ENCODE measurements at places on chromosomes 3 and 15.

- no peak for DNase-seq
These were observed 642.3 kb downstream of the PLOD2 start for GRCh38 chr3:145518639-145519038.

DNA sequence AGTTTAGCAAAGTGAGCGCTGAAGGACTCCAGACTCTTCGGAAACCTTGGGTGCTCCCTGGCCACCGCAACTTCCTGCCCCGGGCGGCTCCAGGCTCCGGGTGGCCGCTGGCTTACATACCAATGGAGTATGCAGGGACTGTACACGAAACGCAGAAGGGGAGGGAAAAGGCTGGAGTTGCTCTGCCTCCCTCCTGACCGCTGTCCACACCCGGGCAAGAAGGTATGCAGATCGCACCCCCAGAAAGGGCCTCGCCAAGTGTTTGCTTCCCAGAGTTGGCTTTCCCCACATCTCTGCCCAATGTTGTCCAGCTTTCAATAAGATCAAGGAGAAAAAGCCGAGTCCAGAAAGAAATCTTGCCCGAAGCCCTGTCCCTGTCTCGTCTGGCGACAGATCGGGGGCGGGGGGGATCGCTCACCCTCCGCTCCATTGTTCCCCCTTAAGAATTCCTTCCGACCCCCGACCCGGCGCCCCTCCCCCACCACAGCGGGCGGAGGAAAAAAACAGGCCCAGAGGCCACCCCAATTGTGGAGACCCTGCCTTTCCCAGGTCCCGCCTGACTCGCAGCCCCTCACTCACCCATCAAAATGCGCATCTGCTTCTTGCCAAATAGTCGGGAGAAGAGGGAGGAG lies 533 bp downstream of the ARF4 start:
- DNase-seq, result no peak

- no peak for DNase-seq
These were observed 62.5 kb upstream of the TLE3 start for GRCh38 chr15:70160267-70160666.

DNA sequence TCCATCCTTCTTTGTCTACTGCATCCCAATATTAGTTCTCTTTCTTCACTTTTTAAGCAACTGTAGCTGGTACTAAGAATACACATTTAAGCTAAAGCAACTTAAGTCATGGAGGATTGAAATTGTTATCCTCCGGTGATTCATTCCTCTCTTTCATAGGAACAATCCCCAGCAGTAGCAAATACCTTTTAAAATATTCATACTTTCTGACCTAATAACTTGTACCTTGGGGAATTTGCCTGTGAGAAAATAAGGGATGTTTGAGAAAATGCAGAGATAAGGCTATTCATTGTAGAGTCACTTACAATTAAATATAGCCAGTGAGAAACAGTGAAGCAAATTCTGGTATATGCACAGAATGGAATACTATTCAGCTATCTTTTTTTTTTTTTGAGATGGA lies 66.0 kb downstream of the VPS13C start:
- no peak for DNase-seq

DNA sequence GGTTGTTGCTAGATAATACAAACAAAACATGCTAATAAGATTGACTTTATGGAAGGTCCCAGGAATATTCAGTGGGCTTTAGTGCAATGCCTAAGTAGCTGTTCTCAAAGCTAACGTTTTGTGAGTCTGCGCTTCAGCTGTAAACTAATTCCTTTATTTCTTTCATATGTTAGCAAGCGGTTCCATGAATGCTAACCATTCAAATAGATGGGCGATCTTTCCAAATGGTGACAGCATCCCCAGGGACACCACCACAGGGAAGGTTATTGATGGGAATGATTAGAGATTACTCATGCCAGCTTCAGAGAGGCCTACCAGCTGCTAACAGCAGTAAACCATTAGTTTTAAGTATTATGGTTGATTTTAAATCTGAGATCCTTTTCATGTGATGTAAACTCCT lies 405.7 kb upstream of the MCTP2 start:
- DNase-seq, result no peak

GRCh38 chr3:181105646-181106045 lies 116.1 kb upstream of the DNAJC19 start:
- no peak for DNase-seq

GRCh38 chr15:40118473-40118872 lies 9.8 kb upstream of the BMF start:
- DNase-seq, result no peak

DNA sequence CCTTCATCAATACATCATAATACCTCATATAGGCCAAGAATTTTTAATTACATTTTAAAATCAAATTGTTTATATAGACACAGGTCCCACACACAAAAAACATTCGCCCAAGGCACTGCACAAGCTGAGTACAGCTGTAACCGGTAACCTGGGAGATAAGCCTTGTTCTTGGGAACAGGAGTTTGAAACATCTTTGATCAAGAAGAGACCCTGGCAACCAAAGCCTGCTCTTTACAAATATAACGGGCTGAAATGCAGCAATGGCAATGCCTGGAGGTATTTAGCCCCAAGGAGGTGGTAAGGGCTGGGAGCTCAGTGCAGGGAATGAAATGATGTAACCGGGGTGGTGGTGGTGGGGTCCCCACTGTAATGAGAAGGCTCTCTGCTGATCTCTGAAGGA lies 7.2 kb upstream of the CORO2B start:
- DNase-seq, result no peak

GRCh38 chr3:67946436-67946835 lies 292.0 kb upstream of the SUCLG2 start:
- DNase-seq, result no peak

DNA sequence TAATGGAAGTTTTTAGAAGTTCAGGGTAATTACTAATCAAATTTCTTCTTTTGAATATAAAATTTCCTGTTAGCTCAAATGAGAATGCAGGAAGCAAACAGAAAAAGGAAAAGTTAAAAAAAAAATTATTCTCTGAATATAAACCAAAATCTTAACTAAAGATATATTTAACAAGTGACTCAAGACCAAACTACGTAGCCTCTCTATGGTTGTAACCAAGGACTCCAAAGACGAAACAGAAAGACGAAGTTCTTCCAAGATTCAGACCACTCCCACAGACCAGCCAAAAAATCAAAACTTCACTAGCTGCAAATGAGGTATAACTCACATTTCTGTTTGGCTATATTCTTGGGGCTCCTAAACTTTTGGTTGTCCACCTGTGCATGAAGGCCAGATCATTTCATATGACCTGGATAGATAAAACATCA lies 846.5 kb upstream of the ALCAM start:
- DNase-seq, result no peak

GRCh38 chr15:69792823-69793222 lies 304.9 kb downstream of the TLE3 start:
- no peak for DNase-seq

GRCh38 chr15:32651229-32651837 lies 9.8 kb downstream of the SCG5 start:
- peak; percentile 43 for DNase-seq

GRCh38 chr3:191321019-191321767 lies 8.0 kb upstream of the CCDC50 start:
- no peak for DNase-seq

GRCh38 chr15:94230431-94230882 lies 904 bp upstream of the MCTP2 start:
- DNase-seq, result no peak

- DNase-seq, result no peak
These were observed 62.5 kb upstream of the EPHB3 start for GRCh38 chr3:184498986-184499606.

DNA sequence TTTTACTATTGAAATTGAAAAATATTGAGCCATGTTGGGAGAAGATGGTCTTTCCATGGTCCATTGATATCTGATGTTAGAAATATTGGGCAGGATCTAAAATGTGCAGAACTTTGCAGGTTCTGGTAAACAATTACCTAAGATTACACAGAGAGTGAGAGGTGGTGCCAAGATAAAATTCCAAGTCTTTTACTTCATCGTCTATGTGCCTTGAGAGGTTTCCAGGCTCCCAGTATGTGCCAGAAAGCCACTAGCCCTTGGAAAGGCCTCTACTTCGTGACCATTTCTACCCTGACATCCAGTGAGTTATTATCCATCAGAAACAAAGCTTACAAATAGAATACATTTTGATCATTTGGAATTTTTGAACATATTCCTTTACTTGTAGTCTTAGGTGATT lies 27.6 kb downstream of the CD200 start:
- no peak for DNase-seq

GRCh38 chr3:46112984-46113383 lies 85.7 kb upstream of the XCR1 start:
- DNase-seq, result no peak

GRCh38 chr3:186133980-186134379 lies 25.1 kb upstream of the ETV5 start:
- DNase-seq, result no peak

- DNase-seq, result no peak
These were observed 31.5 kb upstream of the SCAANT1 start for GRCh38 chr3:63943678-63944077.

GRCh38 chr15:55387027-55387426 lies 21.1 kb downstream of the CCPG1 start:
- DNase-seq, result no peak

- no peak for DNase-seq
These were observed 11.3 kb downstream of the CX3CR1 start for GRCh38 chr3:39268549-39268900.

DNA sequence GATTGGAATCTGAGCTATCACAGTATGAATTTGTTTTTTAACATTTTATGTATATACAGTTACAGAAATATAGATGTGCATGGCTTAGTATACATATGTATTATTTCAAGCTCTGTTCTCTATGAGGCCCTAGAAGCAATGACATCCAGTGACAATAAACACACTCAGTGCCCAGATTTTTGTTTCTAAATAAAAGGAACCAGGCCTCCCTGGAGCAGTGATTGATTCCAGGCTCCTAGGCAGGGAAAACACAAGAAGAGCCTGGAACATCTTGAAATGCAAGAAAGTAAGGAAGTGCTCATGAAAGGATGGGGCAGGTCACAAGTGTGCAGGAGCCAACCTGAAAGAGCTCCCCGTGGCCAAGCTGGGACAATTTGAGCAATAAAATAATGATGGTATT lies 18.5 kb upstream of the CGNL1 start:
- no peak for DNase-seq

Measured in renal cortex interstitium (tissue), 15 donors.